Central memory CD4-positive, alpha-beta T cell (primary cell): ENCODE measurements at places on chromosomes 6 and 20.

DNA sequence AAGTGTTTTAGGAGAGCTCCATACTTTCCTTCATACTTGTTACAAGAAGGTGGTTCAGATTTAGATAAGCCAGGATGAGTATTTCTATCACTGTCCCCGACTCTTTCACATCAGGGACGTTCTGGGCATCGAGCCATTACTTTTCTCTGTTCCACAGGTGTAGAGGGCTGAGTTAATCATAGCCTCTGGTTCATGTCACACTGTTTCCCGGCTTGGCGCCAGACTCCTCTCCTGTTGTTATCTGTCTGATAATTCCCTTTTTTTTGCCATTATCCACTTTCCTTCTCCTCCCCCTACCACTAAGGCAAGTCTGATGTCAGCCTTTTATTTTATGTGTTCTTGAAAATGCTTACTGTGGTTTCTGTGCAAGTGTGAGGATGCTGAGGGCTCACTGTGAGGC lies 593.4 kb downstream of the UTRN start:
- DNase-seq = no peak

DNA sequence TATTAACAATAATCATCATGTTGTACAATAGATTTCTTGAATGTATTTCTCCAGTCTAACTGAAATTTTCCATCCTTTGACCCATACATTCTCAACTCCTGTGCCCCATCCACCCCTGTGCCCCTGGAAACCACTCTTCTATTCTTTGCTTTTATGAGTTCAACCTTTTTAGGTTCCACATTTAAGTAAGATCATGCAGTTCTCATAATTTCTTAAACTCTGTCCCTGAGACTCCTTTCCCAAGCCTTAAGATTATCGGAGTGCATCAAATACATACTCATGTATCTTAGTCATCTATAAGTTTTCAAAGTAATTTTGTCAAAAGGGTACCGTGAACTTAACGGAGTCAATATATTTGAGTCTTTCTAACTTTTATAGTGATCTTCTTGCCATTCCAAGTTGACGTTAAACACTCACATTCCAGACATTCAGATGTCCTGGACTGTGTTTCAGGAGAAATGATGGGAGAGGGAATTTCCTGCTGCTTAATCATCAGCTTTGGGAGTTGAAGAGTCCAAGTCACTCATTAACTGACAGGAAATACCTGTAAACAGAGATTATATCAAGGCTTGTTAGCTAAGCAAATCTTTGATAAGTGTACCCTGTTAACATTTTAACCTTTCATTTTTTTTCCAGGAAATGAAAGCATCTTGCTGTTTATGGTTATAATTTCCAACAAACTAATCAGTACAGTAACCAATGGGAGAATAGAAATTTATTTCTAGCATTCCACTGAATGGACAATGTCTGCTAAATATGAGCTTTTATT lies 73.3 kb downstream of the ADGRG6 start:
- no peak for DNase-seq

DNA sequence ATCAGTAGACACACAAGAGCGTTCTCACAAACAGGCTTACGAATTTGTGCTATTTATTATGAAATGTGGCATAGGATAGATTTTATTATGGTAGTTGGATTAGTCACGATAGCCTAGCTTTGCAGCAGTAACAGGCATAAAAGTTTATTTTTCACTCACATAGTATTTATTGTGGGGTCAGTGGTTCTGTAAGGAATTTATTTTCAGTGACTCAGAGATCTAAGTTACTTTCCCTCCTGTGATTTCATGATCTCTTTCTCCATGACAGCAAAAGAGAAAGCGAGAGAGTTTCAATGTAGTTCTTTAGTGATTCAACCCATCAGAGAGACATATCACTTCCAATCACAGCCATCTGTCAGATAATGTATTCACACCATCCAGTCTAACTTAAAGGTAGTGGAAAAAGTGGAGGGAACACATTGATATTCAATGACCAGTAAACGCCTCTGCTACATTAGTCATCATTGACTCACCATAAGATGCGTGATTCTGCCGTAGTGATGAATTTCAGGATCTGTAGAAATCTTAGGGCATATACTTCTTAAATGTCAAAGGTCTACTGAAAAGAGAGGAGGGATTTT lies 605.5 kb downstream of the HDGFL1 start:
- no peak for DNase-seq

GRCh38 chr20:51926670-51927305 lies 124.5 kb upstream of the SALL4 start:
- no peak for DNase-seq

DNA sequence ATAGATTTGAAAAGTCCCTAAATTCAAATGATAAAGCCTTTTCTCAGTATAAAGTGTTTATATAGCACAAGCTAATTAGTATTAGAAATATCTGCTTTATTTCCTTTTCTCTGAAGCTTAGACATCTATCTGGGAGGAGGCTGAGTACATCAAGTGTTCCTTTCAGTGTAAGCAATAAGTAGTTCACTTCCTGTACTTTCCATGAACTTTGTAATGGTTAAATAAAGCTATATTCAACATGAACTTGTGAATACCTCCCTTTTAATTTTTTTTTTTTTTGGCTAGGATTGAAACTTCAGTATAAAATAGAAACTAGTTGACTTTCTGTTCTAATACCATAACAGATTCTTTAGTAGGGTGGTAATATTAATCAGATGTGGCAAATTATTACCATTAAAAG lies 190.9 kb downstream of the CENPW start:
- DNase-seq = no peak

- DNase-seq = no peak
These were observed 5.6 kb downstream of the ZMYND8 start for GRCh38 chr20:47350691-47351545.

GRCh38 chr6:17851001-17851719 lies 136.3 kb downstream of the KIF13A start:
- no peak for DNase-seq

DNA sequence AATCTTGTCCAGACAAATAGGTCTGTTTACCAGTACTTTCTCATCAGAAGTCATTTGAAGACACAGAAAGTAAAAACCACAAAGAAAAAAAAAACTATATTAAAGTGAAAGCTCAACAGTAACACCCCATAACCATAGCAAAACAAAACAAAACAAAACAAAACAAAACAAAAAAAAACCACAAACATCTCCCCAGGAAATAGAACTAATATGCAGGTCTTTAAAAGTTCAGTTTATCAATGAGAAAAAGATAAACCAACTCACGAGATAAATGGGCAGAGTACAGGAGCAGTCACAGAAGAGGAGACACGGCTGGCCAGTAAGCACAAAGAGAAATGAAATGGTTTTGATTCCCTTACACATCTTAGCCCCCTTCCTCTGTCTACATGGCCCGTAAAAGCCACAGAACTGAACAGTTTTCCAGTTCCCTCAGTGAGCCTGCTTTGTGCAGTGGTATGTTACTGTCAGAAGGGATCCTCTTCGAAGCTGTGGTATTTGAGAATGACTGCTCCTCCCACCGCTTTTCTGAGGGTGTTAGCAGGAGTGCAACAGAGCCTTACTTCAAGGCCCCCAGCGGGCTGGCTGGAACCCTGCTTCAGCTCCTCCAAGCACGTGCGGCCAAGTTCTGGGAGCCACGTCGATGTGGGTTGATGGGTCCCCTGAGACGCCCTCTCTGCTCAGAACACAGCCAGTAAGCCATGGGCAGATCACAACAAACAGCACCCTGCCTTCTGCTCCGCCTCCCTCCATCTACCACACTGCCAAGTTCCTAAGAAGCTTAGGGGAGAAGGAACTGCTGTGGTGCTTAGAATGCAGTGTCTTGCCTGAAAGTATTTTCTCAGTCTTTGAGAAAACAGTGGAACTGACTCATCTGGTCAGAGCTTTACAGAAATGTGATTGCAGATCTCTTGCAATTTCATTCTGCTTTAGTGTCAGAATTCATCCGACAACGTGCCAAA lies 14.0 kb downstream of the UST start:
- peak; percentile 79 for DNase-seq

- DNase-seq = no peak
These were observed 85.4 kb downstream of the SLX4IP start for GRCh38 chr20:10520528-10520927.

DNA sequence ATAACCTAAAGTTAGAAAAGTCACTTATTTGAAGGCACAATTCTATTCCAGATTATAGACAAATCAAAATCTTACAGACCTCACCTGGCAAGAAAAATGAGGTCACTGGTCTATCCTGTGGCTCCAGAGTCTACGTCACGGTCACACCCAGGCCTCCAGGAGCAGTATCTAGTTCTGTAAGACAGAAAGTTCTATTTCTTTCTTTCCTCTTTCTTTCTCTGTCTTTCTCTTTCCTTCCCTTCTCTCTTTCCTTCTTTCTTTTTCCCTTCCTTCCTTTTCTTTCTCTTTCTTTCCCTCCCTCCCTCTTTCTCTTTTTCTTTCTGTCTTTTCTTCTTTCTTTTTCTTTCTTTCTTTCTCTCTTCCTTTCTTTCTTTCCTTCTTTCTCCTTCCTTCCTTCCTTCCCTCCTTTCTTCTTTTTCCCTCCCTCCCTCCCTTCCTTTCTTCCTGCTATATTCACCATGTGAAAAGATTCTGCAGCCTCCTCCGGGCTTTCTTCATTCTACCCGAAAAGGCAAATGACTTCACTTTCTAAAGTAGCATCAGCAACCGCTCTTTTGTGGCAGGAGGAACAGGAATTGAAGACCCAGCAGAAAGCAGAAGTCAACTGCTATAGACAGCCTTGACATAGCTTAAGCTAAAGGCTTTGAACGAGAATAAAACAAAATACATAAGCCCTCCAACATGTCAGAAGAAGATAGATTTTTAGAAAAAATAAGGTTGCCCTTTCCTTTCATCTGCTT lies 83.9 kb upstream of the SIRPG start:
- no peak for DNase-seq

DNA sequence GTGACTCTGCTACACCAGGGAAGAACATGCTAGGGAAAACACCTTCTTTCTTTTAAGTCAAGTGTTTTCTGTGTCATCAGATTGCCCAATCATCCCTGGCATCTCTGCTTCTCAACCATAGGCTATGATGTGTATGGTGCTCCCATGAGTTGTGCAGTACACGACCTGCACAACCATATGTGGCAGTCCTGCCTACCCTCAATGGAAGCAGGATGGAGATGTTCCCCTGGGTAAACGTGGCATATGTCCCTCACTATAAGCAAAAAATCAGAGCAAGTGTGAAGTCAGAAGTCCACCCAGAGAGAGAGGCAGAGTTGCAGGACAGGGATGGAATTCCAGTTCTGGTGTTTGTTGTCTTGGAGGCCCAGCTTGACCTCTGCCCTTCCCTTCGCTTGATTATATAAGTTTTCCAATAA lies 10.3 kb upstream of the SNHG17 start:
- no peak for DNase-seq
